ENCODE measurements at places on chromosomes 16 and 17.

DNA sequence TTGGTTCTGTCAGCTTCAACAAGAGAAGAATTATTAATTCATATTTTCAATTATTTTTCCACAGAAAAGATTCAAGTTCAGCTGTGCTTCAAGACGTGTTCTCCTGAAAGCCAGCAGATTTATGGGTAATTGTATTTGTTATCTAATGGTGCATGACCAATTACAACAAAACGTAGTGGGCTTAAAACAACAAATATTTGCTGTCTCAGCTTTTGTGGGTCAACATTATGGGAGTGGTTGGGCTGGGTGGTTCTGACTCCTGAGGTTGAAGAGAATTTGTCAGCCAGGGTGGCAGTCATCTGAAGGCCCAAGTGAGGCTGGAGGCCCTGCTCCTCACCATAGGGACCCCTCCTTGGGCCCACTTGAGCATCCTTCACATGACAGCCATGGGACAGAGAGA lies 24.1 kb upstream of the KREMEN2 start:
- DNase-seq, result no peak

DNA sequence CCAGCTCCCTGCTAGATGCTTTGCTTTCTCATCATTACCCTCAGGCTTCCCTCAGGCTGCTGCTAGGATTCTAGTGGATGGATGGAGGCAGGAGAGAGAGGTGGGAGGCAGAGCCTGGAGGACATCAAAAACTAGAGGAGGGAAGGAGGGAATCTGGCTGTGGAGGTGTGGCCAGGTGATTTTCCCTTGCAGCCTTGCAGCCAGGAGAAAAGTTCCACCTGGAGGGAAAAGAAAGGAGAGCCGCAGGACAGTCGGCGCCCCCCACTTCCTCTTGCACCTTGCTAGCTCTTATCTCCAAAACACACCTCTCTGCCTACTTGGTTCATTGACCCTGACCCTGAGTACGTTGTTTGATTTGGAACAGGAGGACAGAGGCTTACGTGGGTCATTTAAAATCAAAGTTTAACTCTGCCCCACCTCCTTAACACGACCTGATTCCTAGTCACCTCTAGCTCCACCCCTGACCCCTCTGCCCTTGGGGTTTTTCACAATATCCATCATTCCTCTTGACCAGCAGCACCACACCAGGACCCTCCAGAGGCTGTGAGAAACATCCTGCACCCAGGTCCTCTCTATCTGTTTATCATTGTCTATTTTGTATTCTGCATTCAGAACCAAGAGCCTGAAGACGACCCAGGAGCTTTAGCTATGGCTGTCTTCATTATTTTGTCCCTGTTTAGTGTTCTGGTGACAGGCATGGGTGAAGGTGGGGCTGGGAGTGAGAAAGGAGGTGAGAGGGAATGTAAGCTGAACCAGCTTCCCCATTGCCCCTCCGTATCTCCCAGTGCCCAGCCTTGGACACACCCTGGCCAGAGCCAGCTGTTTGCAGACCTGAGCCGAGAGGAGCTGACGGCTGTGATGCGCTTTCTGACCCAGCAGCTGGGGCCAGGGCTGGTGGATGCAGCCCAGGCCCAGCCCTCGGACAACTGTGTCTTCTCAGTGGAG lies 15.9 kb downstream of the AOC3 start:
- DNase-seq, result no peak

DNA sequence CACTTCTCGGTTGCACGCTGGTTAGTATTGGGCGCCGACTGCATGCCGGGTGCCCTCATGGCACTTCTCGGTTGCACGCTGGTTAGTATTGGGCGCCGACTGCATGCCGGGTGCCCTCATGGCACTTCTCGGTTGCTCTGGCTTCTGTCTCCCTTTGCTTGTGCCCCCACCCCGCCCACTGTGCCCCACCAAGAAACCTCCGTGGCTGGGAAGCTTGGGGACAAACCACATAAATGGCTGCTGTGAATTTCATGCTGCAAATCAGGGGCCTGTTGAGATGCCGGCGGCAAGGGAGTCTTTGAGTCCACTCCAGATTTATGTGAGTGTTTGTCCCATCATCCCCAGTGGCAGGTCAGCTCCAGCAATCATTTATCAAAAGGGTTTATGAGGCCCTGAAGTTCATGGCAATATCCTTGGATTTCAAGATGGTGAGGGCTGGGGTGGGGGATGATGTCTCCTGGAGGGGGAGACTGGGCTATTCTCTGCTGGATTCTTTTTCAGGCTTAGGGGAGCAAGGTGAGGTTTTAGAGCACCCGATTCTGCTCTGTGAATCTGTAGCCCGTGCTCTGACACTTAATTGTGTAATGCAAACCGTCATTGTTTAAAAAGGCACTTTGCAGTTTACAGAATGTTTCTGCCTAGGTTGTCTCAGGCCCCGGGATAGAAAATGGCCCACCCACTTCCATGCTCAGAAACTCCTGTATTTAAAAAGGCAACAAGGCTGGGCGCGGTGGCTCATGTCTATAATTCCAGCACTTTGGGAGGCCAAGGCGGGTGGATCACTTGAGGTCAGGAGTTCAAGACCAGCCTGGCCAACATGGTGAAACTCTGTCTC lies 51.2 kb upstream of the CIBAR2 start:
- no peak for DNase-seq

DNA sequence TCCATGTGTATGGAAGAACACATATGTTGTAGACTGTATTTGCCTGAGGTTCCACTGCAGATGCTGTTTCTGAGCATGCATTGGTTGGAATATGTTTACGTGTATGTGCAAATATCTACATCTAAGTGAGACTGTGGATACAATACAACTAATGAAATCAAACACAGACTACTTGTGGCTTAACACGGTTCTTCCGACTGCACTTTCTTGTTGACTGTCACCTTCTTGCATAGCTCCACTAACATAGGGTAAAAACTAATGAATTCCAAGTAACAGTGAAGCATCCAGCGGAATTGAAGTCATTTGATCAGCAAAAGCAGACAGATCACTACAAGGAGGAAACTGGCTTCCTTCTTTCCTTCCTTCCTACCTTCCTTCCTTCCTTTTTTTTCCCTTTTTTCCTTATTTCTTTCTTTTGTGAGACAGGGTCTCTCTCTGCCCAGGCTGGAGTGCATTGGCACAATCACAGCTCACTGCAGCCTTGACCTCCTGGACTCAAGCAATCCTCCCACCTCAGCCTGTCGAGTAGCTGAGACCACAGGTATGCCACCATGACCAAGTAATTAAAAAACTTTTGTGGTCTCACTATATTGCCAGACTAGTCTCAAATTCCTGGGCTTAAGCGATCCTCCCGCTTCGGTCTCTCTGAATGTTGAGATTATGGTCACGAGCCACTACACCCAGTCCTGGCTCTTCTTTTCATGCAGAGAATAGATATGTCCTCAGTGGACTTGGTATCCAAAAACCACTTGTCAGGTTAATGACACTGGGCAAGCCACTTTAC lies 22.0 kb upstream of the CCL1 start:
- DNase-seq, result no peak

DNA sequence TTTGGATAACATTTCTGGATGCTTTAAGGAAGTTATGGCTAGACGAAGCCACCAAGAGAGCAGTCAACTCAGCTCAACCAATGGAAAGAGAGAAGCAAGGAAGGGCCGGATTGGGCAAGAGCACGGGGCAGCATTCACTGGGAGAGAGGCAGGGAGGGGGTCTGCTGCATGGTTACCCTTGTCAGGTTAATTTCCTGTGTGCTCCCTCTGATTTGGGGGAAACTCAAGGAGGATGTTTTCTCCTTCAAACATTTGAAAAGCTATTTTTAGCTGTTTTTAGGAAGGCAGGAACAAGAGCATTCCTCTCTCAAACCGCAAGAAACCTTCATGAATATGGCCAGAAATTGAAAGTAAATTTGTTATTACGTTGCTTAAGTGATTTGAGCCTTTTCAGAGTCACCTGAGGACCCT lies 118.5 kb upstream of the ZFHX3 start:
- DNase-seq, result no peak

GRCh38 chr16:88956546-88957432 lies 20.2 kb downstream of the CBFA2T3 start:
- no peak for DNase-seq

- no peak for DNase-seq
Observed at GRCh38 chr16:11679250-11679649, 11.0 kb downstream of the SNN start.

DNA sequence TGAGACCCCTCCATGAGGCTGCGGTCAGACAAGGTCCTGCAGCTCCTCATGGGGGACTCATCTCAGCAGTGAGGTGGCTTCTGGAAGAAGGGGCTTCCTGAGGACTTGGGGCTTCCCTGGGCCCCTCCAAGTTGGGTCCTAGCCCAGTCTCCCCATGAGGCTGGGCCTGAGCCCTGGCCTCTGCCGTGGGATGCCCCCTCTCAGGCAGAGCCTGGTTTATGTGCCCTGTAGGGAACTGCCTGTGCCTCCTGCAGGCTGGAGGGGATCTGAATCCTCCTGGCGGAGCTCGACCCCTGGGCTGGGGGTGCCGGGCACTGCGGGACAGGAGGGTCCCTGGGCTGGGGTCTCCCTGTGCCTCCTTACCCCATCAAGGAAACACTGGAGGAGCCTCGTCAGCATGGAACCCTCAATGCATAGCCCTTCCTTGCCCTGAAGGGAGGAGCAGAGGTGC lies 45.8 kb downstream of the TNFRSF13B start:
- no peak for DNase-seq

- peak; percentile 47 for DNase-seq
Observed at GRCh38 chr16:14303639-14304394, 232.7 kb downstream of the MRTFB start.
